Dermis blood vessel endothelial cell (primary cell): ENCODE measurements at places on chromosomes 3 and 15. TPM values are rescaled to one million over a fixed set of nuclear protein-coding genes. Genes with fewer than 3 reads are reported as not detected.

Gene RETNLB
- not detected in 2 replicates for total RNA-seq

DNA sequence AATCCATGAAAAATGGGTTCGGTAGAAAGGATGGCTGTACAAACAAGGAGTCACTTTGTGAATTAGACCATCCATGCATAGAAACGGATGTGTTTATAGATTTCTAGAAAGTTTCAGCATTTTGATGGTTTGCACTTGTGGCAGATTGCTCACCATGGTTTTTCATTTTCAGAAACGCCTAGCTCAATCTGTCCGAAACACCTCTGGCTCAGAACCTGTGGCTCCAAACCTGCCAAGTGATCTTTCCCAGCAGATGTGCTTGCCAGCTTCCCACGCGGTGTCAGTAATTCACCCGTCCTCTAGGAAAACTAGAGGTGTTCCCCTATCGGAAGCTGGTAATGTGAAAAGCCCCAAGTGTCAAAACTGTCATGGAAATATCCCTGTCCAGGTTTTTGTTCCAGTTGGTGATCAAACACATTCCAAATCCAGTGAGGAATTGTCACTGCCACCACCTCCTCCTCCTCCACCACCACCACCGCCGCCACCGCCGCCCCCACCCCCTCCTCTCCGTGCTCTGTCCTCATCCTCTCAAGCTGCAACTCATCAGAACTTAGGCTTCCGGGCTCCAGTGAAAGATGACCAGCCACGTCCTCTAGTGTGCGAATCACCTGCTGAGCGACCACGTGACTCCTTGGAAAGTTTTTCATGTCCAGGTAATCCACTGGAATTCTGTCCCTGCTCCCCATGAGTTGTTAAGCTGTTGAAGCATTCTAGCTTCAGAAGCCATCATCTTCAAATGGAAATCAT lies 21.2 kb downstream of the WHAMM start:
- no peak for DNase-seq

GRCh38 chr3:129271674-129272073 lies 7.0 kb upstream of the HMCES start:
- no peak for DNase-seq

GRCh38 chr15:64464276-64465005 lies 4.1 kb downstream of the ZNF609 start:
- DNase-seq: peak; percentile 64

Gene CCDC80
- 8.5 and 24.3 TPM in 2 replicates for total RNA-seq

DNA sequence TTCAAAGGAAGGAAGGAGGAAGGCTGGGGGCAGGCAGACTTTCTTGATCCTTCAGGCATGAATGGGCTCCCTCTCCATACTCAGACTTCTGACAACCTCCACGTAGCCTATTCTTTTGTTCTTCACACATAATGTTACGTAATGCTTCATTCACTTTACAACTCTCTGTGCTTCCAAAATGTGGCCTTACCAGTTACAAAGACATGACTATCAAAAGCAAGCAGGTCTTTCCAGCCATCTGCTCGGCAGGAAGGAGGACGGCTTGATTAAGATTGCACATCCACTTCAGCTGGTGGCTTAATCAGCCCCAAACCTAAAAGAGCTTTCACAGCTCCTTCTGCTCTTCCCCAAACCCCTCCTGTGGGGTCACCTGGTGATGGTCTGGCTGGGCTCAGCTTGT lies 263.2 kb downstream of the XXYLT1 start:
- peak; percentile 23 for DNase-seq

Gene GXYLT2
- total RNA-seq: under 0.01 and 0.09 TPM in 2 replicates

DNA sequence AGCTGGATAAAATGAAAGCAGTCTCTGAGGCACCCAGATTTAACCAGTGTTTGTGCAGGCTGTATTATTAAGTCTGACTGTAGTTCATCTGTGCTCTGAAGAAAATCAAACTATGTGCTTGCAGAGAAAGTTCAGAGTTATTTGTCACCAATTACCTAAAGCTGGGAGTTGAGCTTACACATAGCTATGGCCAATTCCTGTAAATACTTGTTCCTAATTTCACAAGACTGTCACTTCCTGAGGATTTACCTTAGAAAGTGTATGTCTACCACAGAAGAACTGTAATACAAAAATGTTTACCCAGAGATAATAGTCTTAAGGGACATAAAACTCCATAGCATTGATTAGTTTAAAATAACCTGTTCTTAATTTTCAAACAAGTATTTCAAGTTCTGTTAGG lies 628.4 kb upstream of the TGFBR2 start:
- DNase-seq: no peak

GRCh38 chr3:74469713-74470112 lies 144.7 kb downstream of the CNTN3 start:
- no peak for DNase-seq

Gene BTLA
- total RNA-seq: under 0.01 and 0.05 TPM in 2 replicates

- DNase-seq: no peak
Observed at GRCh38 chr3:172643506-172644179, 67.2 kb downstream of the NCEH1 start.

Gene HRG
- not detected in 2 replicates for total RNA-seq

- DNase-seq: peak; percentile 49
Observed at GRCh38 chr15:35713733-35714132, 167.8 kb upstream of the DPH6 start.

- peak; percentile 86 for DNase-seq
Observed at GRCh38 chr3:9503283-9503682, 50.3 kb downstream of the LHFPL4 start.

GRCh38 chr3:152061296-152061695 lies 187.9 kb downstream of the SUCNR1 start:
- no peak for DNase-seq

Gene SORD
- 3.6 and 11.9 TPM in 2 replicates for total RNA-seq

Gene MGLL
- total RNA-seq: 35.7 and 73.0 TPM in 2 replicates

DNA sequence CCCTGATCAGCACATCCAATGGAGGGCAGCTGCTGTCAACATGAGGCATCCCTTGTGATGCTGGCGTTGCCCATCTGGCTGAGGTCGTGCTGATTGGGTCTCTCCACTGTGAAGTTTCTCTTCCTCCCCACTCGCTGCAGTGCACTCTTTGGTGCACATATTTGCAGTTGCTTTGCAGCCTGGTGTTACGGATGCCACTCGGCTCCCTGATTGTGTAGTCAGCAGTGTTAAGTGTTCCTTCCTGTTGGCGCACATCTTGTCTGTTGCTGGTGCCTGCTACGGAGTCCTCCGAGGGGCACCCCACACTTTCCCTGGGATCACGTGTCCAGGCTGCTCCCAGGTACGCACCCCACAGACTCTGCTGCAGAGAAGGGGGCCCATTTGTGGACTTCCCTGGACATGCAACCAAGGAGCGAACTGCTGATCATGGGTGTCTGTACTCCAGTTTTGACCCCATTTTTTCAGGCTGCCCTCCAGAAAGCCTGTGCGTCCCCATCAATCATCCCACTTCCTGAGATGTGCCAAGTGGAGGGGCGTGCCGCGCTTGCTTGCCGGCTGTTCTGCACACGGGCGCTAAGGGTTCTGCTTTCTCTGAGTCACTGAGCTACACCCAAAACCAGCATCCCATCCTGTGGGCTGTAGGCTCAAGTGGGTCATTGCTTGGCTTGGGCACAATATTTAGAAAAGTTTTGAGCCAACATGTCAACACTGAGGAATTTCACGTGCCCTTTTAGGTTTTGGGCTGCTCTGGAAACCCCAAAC lies 98.6 kb downstream of the FBLN2 start:
- no peak for DNase-seq

DNA sequence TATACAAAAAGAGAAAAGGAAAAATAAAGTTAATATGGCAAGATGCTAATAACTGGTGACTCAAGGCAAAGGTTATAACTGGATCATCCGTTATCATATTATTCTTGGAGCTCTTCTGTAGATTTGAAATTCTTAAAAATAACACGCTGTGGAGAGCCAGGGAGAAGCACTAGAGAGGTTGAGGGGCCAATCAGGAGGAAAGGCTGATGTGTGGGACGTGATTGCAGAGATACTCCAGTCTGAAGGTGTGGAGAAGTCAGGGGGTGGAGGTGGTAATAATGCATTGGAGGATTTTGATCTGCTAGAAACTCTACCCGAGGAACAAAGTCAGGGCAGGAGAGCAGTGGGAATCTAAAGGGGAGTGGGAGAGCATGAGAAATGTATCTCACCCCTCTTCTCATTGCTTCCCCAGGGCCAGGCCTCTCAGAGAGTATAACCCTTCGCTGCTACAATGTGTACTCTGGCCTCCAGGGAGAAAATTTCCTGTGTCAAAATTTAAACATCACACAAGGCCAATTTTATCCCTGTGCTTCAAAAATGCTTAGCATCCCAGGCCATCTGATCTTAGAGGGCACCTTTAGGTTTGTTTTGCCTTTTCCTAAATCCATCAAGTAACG lies 211.5 kb upstream of the SEMA6D start:
- DNase-seq: no peak

Gene SHF
- 1.8 and 3.7 TPM in 2 replicates for total RNA-seq

DNA sequence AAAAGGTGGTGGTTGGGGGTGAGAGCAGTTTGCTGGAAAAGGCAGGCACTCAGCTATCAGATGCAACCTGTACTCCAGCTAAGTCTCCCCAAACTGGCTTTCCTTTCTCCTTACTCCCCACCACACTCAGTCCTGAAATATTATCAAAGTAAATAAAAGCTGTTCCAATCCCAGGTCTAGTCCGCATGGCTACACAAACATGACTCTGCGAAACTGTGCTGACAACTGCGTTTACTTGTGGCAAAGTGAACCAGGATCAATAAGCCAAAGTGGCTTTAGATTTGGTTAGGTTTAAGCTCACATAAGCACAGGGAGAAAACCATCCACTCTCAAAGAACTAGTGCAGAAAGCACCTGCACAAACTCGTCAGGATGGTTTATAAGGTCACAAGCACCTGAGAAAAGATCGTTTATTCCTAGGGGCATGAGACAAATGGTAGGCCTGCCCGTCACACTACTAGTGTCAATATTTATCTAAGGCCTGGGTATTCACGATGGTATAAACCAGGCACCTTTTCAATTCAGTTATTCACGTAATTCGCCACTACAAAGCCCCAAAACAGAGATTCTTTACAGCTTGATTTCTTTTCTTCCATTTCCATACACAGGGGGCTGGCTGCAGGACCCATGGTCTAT lies 25.3 kb downstream of the LRIG1 start:
- no peak for DNase-seq

DNA sequence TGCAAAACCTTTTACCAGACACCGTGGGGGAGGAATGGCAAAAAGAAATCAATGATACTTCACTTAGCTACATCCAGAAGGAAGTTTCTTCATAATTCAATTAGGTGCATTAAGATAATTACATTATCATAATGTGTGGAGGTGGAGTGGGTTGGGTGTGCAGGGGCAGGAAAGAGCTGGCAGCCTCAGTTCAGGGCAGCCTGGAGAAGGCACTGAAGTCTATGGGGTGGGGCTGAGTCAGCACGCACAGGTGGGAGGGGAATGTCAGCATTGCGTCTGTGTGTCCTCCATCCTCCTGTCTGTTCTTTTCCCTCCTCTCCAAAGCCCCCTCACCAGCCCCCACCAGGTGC lies 278.8 kb downstream of the GABRG3 start:
- DNase-seq: no peak

- peak; percentile 77 for DNase-seq
Observed at GRCh38 chr15:40279437-40280141, 3.3 kb downstream of the ANKRD63 start.

Gene ZPLD1
- 0.05 and 0.34 TPM in 2 replicates for total RNA-seq

Gene NRROS
- 13.4 and 16.8 TPM in 2 replicates for total RNA-seq

DNA sequence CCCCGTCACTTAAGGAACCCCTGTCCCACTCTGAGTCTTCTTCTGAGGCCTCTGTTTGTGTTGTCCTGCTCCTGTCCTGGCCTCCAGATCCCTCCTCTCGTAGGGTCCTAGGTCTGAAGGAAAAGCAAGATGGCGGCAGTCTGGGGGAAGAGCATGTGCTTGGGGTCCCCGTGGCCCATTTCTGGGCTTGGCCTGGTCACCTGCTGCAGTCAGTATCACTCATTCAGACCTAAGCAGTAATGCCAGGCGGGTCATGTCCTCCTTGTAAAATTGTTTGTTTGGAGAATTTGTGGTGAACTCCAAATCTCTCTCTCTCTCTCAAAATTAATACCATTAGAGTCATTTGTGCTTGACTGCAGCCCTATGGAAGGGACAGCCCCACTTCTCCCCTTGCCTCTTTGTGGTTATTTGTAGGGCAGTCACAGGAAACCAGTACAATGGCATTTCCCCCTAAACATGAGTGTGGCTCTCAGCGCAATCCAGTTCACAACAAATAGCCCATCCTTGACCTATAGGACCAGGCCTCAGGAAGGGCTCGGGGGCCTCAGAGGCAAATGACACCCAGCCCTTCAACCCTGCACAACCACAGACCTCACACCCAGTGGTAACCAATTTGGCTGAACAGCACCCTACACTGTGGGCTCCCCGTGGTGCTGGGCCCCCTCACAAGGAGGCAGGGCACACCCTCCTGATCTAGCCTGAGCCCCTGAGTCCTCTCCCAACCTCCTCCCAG lies 173.5 kb downstream of the OR4M2 start:
- DNase-seq: no peak

Gene HCLS1
- total RNA-seq: 19.4 and 30.0 TPM in 2 replicates

GRCh38 chr15:87227846-87228245 lies 1028.7 kb downstream of the NTRK3 start:
- no peak for DNase-seq

Gene SNTN
- not detected in 2 replicates for total RNA-seq

- DNase-seq: peak; percentile 89
Observed at GRCh38 chr3:191350396-191351090, 20.2 kb upstream of the UTS2B start.

Gene ACAN
- 0.23 and 1.2 TPM in 2 replicates for total RNA-seq

- no peak for DNase-seq
Observed at GRCh38 chr3:21158861-21159542, 592.0 kb downstream of the ZNF385D start.

Gene SPESP1
- 1.5 and 4.6 TPM in 2 replicates for total RNA-seq

DNA sequence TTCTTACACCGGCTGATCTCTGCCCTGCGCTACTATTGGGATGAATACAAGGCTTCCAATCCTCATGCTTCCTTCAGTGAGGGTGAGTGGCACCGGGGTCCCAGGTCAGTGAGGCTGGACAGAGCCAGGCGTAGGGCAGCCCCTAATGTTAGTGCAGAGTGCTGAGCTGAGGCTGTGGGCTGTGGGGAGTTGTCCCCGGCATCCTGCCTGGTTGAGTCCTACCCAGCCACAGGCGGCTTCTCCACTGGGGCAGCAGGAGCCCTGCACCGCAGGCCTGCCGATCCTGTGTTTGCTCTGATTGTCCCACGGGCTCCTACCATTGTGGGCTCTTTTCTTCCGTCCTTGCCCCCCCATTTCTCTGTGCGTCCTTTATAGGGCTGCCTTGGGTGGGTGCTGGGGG lies 13.3 kb downstream of the RNF123 start:
- no peak for DNase-seq

DNA sequence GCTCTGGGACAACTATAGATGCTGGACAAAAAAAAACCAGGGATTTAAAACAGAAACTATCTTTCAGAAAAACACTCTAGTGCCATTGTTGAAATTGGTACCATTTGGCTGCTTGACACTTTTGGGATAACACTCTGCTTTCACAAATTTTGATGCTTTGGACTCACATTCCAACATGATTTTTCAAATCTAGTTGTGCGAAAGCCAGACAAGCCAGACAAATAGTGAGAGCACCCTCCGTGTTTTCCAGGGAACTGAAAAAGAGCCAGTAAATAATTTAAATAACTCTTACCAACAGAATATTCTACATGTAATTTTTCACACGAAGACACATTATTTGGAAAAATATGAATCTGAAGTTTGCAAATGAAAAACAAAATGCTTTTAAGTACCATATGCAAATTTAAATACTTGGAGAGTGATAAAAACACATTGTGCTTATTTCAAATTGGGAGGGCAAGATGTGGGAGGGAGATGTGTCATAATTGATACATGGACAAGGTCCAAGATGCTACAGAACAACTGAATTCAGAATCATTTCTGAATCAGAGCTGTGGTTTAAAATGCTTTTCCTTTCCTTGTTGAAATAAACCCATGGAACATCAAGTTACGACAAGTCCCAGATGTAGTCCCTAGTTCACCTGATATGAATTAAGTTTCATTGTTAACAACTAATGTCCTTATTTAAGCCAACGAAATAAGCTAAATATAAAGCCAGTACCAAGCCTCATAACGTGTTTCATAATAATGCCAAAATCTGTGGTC lies 144.2 kb upstream of the SOX2 start:
- no peak for DNase-seq
